ENCODE measurements at places on chromosomes 4 and X. TPM values are rescaled to one million over a fixed set of nuclear protein-coding genes. Genes with fewer than 3 reads are reported as not detected.

- DNase-seq: no peak
Measured at GRCh38 chrX:81301877-81302276, 100.0 kb downstream of the SH3BGRL start.

DNA sequence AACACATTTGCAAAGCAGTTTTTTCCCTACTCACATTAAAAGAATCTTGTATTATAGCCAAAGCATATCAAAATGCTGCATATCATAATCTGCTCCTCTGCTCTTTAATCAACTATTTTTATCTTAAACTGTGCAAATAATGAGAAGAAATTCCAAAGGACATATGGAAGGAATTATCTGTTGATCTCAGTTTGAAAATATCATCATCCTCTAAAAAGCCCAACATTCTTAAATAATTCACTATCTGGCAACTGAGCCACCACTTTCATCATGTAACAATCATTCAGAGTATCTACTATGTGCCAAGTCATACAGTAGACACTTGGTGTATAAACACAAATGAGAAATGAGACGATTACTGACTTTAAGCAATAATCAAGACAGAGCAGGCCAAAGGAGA is 63.0 kb downstream of the PRSS12 start:
- DNase-seq: no peak

- no peak for DNase-seq
Measured at GRCh38 chr4:170758988-170759387, 669.2 kb upstream of the AADAT start.

- DNase-seq: no peak
Measured at GRCh38 chrX:149372866-149373265, 132.2 kb downstream of the IDS start.

DNA sequence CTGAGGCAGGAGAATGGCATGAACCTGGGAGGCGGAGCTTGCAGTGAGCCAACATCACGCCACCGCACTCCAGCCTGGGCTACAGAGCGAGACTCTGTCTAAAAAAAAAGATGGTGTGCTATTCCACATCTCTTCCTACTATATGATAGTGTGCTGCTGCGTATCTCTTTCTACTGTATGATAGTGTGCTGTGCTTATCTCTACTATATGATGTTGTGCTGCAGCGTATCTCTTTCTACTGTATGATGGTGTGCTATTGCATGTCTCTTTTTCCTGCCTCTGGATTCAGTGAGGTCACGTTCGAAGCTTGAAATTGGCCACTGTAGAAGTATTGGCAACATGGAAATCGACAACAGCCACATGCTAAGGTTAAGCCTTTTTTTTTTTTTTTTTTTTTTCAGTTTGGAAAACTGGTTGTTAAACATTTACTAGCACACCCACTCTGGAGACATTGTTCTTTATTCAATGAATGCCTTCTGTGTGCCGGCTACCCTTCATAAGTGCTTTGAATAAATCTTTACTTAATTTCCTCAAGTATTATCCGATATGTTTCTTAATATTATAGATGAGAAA is 31.0 kb downstream of the ARFIP1 start:
- DNase-seq: no peak

- no peak for DNase-seq
Measured at GRCh38 chr4:188107931-188108843, 1.2 kb downstream of the TRIML2 start.

DNA sequence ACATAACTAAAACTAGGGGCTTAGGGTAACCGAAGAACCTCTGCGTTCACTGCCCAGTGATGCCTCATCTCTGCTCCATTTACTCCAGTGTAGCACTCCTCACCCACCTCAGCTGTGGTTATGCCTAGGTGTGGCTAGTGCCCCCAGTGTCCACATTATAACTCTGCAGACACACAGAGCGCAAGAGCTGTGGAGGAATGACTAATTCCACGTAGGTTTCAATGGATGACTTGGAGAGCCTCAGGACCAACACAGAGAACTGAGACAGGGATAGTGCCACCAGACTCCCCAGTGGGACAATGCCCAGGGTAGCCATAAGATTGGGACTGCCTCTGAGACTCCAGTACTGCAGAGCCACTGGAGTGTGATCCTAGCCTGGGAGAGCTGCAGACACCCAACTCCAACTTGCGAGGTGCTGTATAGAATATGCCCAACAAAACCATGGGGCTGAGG is 542.4 kb upstream of the DIPK2B start:
- no peak for DNase-seq

GRCh38 chr4:146654687-146655520 is 16.2 kb downstream of the POU4F2 start:
- DNase-seq: no peak

Gene PLS3
- total RNA-seq: 69.4 TPM

GRCh38 chr4:133719098-133719497 is 482.5 kb downstream of the PABPC4L start:
- no peak for DNase-seq

GRCh38 chr4:77599378-77599777 is 6.2 kb upstream of the CXCL13 start:
- no peak for DNase-seq

Gene GNL3L
- total RNA-seq: 26.5 TPM
